ENCODE measurements at places on chromosomes 2 and 18.

- no peak for DNase-seq
These were observed 5.8 kb downstream of the TBC1D8 start for GRCh38 chr2:101145406-101145805.

GRCh38 chr2:177270531-177270930 is 6.0 kb upstream of the NFE2L2 start:
- no peak for DNase-seq

DNA sequence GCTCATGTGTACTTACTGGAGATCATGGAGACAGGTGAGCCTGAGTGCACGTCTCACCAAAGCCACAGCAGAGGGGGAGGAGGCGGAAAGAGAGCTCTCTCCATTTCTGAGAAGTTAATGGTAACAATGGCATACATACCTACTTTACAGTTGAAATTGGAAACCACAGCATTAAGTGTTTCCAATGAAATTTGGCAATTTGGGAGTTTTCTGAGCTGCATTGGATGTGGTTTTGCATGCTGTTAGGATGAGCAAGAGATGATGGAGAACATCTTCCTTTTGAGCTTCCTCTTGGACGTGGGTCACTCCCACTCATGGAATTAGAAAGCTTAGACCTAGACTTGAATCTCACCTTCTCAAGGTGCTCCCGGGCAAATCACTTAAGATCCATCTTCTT is 25.5 kb upstream of the IL37 start:
- no peak for DNase-seq

DNA sequence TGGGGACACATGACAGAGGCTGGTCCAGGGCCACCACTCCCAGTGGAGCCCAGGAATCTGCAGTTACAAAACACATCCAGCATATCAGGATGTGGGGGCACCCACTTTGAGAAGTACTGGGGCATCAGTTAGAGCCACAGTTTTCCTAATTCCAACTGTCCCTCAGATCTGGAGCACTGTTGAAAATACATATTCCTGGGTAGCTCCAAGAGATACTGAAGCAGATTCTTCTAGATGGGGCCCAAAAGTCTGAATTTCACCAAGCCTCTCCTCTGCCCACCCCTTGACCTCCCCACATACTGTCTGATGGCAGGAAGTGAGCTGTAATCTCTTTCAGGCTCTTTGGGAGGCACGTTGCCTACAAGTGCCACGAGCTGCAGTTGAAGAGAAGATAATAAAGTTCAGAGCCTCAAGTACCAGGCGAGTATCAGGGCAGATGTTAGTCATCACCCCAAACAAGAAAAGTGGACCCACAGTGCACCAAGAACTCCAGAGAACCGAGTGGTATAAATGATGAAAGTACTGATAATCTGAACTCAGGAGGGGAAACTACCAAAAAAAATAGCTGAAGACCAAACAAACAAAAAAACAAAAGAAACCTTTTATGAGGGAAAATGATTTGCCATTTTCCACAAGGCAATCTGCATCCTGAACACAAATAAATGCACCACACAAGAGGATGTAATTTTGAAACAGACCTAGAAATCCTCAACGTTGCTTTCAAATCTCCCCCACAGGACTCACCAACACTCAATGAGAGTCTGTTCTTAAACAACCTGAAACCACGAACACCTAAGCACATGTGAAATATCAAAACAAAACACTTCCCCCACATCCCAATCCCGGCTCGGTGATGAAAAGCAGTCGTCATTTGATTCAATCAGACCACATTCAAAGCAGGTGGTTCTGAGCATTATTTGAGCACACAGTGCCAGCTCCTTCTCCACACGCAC is 98.7 kb downstream of the TCF4 start:
- no peak for DNase-seq

- DNase-seq, result no peak
These were observed 593.4 kb downstream of the DCC start for GRCh38 chr18:52933356-52933755.

GRCh38 chr18:57841568-57841967 is 38.5 kb upstream of the ATP8B1 start:
- no peak for DNase-seq

GRCh38 chr2:99140056-99140859 is 1.2 kb upstream of the C2orf15 start:
- DNase-seq, result no peak

DNA sequence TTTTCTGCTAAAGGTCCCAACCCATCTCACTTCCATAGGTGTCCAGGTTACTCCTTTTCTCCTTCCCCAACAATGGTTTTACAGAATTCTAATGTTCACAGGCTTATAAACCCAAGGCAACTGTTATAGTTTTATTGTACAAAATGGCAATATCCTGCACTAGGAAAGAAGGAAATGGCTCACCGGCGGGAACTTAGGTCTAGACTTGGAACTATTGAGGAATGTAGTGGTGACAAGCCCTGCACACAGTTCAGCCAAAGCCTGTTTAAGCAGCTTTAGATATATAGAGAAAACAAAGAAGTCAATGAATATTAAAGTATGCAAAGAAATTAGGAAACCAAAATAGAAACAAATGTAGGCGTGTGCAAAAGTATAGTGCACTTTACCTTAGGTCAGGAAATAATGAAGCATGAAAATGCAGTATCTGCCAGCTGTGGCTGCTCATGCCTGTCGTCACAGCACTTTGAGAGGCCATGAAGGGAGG is 22.7 kb upstream of the KCNG3 start:
- no peak for DNase-seq

DNA sequence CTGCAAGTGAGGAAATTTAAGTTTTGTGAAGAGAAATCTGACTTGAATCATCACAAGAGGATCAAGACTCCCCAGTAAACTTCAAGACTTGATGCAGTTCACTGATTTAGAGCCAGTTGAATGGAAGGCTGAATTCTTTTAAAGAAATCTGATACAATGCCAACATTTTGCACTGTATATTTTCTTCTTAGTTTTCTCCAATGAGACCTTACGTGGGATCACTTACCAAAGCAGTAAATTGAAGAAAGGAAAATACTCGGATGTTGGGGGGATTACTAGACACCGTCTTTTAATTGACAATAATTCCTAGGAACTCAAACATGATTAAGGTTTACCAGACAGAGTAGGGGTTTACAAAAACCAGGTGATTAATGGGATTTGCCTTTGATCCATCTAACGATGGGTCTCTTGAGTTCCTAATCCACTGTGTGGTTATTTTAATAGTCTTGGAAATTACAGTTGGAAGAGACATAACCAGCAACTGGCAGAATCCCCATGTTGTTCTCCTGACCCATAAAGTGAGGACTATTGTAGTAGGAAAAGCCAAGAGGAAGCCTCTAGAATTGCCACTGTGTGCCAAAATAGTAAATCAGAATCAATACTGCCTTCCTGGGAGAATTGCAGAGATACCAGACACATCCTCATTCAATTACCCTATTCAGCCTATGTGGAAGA is 354.5 kb downstream of the PID1 start:
- DNase-seq, result no peak

DNA sequence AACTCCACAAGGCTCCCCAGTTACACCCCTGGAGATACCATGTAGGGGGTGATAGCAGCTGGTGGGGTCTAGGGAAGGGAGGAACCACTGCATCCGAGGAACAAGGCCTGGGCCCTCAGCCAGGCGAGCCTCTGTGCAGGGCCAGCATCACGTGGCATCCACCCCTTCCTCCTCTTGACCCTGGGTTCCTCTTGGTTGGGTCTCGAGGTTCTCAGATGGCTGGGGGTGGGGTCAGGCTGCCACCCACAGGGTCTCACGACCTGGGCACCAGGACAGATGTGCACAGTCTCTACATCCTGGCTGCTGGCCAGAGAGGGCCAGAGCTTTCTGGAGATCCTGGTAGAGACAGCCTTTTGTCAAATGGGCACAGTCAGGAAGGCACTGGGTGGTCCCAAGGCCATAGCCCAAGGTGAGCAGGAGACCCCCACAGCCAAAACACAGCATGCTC is 10.4 kb downstream of the HS6ST1 start:
- DNase-seq, result no peak

DNA sequence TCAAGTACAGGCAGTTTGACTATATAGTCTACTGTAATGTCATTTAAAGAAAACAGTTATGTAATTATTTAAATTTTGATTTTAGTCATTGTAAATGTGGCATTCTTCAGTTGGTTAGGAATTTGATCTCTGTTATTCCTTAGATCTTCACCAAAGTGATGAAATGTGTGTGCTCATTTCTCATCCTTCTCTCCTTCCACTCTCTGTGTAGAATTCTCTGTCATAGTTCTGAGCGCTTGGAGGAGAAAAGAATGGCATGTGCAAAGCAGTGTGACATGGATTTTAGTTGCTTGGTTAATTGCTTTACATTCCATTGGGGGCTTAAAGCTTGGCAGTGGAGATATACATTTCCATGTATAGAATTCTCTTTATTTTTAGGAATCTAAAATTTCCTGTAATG is 14.8 kb downstream of the PIK3C3 start:
- DNase-seq, result no peak

DNA sequence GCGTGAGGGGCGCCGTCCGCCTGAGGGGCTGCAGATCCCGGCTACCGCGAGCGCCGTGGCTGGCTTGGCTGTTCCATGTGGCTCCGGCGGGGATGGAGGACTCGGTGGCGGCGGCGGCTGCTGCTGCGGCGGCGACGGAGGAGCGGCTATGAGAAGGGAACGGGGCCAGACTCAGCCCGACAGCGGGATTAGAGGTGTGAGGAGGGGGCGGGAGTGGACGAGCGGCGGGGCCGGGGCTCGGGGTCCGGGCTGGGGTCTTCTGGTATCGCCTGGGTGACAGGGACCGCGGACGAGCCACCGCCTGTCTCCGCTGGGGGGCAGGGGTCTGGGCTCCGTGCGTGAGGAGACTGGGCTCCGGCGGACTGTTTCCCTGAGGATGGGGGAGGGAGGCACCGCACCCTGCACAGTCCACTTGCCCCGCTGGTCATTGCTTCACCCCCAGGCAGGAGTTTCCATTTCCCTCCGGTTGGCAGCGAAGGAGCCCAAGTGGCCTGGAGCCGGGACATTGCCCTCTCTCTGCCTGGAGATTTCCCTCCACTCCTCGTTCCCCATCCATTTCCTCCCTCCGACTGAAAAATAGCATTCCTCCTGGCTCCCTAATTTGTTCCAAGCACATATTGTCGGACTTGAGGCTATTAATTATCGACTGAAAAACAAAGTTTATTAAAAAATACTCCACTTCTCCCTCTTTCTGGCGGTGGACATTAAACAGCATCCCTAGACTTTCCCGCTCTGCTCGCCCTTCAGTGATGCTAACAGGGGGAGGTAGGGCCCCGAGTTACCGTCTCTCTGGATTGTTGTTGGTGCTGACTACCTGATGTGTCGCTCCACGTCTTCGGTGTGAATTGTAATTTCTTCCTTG is 577 bp downstream of the EHBP1 start:
- DNase-seq, result no peak

GRCh38 chr2:218360453-218360852 is 3.8 kb downstream of the CATIP start:
- no peak for DNase-seq

DNA sequence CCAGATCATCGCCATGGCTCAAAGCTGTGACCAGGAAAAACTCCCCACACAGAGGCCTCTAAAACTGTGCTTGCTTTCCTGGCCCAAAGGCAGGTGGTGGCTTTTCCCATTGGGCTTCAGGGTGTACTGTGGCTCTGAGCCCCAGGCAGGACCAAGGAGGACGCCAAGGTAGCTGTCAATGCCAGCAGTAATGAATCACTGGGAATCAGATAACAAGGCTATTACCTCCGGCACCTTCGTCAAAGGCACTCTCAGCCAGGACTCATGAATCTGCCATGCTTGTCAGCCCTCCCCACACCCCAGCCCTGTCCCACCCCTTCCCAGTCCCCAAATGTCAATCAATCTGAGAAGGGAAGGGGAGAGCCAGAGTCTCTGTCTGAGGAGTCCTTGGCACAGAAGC is 27.9 kb upstream of the EN1 start:
- DNase-seq, result no peak

DNA sequence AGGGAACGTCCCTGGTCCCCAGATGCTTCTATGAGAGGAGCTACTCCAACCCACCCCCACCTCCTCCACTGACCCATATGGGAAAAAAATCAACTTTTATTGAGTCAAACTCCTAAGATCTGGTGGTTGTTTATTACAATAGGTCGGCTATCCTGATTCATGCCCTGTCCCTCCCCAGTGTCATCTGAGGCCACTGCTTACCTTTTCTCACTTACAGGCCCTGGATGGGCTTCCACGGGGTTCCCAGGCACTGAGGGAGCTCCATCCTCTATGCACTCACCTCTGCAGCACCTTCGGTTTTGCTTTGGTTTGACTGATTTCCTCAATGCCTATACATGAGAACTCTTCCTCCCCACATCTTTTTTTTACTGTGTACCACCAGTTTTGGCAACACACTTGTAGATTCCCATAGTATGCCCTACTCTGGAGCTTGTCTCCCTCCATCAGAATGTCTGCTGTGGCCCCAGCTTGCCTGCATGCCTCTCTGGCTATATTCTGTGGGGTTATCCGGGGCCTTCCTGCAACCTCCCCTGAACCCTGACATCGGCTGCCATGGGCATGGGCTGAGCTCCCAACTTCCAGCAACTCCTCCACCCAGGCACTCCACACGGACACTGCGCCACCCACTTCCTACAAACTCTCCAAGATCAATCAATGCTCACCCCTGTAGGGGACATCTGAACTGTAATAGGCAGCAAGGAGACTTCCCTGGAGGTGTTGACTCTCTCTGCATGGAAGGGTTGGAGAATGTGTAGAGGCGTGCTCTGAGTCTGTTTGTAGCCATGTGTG is 236.1 kb downstream of the VAPA start:
- DNase-seq, result no peak

GRCh38 chr2:77428946-77429345 is 93.2 kb downstream of the LRRTM4 start:
- DNase-seq, result no peak

DNA sequence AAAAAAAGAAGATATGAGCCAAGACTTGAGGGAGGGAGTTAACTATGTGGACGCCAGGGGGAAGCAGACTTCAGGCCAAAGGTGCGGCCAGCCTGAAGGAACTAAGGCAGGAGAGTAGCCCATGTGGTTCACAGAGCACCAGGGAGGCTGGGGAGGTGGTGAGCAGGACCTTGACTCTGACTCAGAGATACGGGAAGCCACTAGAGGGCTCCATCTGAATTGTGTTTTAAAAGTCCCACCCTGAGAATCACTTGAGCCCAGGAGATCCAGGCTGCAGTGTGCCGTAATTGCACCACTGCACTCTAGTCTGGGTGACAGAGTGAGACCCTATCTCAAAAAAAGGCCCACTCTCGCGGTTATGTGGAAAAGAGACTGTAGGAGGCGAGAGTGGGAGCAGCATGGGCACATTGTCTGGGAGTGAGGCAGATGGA is 12.3 kb downstream of the CEP192 start:
- no peak for DNase-seq

DNA sequence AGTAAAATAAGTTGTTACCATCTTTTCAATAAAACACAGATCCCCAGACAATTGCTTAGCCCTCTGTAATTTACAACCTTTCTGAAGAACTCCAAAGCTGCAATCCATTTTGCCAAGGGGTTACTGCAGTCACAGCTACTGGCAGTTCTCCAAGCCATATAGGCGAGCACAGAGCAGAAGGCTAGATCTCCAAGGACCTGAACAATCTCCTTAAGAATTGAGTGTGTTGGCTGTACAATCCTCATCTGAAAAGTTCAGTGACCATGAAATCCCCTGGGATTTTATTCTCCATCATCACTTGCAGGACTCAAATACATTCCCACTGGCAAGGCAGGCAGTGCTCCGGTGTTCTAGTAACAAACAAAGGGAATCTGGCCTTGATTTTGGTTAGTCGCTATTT is 103.9 kb upstream of the LRP1B start:
- DNase-seq, result no peak

All from activated T-cell treated with anti-CD3 and anti-CD28 coated beads, Interleukin-2, amount 50 U/mL, for 24 hours (primary cell).